ENCODE measurements at places on chromosomes 5 and 9.
A peak's percentile ranks its signal among the peaks of the same experiment; 100 is the strongest.

DNA sequence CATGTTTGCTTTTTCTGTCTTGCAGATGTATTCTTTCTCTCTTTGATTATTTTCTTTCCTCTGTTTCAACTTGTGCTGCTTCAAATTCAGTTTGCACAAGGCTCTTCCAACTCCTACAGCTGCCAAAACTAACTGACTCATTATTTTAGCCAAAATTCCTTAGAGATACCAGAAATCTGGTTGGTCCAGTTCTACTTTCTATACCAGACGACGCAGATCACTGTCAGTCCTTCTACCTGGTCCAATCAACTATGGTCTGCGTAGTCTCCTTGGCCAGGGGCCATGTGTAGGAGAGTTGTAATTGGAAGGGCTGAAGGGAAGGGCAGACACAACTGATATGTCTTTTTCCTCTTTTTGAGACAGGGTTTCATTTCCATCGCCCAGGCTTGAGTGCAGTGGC is 51.9 kb upstream of the JAK2 start:
- DNase-seq = no peak

DNA sequence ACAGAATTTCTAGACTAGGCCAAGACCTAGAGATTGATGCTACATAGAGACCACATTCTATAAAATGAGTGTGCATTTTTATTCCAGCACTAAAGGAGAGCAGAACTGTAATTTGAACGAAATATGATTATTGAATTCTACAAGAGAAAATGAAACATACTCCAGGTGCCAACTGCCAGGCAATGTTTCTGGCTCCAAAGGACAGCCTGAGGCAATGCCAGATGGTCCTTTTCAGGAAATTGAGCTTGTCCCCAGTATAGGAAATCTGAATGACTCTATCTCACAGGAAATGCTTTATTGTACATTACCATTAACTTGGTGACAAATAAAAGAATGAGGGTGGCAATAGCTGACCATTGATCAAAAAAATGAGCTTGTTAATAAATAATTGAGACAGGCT is 28.8 kb upstream of the RASGRF2 start:
- no peak for DNase-seq

GRCh38 chr5:38816083-38817030 is 29.5 kb upstream of the OSMR start:
- DNase-seq = no peak

DNA sequence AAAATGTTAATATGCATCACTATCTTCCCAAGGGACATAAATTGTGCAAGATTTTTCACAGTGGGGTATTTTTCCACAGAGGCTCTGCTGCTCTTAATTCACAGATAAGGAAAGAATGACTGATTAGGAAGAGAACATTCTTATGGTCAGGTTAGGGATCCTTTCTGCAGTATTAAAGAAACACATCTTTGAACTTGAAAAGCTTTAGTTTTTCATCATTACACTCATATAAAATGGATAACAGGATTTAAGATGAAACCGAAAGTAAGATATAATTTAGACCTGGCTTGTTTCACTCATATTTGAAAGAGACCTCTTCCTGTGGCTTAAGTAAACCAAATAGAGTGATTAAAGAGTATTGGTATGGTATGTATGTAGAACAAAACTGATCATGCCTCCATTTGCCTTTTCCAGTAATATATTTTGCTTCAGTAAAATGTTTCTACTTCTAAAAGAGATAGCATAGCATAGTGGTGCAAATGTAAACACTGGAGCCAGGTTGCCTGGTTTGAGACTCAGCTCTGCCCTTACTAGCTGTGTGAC is 160.0 kb downstream of the PRR16 start:
- DNase-seq = no peak

DNA sequence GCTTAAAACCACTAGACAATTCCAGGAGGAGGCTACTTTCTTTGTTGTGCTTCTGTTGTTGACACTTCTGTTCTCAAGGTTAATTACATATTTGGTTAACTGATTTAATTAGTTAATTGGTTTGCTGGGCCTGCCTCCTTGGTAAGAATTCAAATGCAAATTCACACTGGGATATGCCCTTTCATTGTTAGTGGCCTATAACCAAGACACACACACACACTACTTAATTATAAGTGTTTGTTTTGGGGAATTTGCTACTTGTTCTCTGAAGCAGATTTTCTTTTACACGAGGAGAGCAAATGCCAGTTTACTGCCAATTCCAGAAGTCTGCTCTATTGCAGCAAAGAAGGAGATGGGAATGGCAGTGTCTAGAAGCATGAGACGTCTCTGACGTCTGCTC is 101.6 kb upstream of the BASP1 start:
- DNase-seq = no peak

- no peak for DNase-seq
Measured at GRCh38 chr9:126699401-126699881, 85.7 kb downstream of the LMX1B start.

GRCh38 chr5:151961557-151961956 is 36.9 kb upstream of the GLRA1 start:
- DNase-seq = no peak

GRCh38 chr5:3309538-3309937 is 286.1 kb upstream of the IRX1 start:
- DNase-seq = no peak

DNA sequence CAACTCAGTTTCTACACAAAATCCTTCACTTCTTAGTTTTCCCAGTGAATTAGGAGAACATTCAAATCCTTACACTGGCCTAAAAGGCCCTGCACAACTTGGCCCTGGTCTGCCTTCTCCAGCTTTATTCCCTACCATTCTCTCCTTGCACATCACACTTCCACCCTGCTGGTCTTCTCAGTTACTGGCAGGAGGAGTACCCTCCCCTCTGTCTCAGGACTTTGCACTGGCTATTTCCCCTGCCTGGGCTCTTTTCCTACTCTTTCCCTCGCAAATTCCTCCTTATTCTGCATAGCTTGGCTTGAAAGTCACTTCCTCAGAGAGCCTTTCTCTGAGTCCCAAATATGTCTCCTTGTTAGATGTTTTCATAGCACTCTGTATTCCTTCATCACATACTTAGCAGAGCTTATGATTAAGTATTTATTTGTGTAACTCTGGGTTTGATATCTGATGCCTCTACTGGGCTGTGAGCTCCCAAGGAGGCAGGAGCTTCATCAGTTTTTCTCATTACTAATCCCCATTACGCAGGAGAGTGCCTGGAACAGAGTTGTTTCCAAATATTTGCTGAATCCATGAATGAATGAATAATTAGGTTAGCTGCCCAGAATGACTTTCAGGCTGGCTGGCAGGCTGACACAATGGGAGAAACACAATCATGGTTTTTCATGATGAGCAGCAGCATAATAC is 159.8 kb upstream of the KLF9 start:
- no peak for DNase-seq

GRCh38 chr5:11150976-11151375 is 389.9 kb upstream of the DAP start:
- no peak for DNase-seq

DNA sequence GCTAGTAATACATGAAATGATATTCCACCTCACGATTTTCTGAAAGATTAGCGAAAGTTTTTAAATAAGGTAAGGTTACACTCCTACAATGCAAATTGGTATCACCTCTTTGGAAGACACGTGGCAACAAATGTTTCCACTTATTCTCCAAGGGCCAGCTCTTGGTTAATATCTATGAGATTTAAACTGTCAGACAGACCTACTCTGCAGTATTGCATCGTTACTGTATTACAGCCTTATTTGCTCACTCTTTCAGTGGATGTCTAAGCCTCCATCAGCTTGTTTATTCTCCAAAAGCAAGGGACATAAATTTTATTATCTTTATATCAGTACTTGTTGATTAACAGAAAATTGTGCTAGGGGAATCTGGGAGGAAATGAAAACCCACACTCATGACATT is 135.7 kb downstream of the MLLT3 start:
- no peak for DNase-seq

GRCh38 chr9:30039712-30040111 is 2344.7 kb upstream of the ACO1 start:
- DNase-seq = no peak

- DNase-seq = no peak
Measured at GRCh38 chr9:20929276-20929675, 102.2 kb downstream of the HACD4 start.

GRCh38 chr5:84379749-84380148 is 4.9 kb downstream of the EDIL3 start:
- DNase-seq = no peak

DNA sequence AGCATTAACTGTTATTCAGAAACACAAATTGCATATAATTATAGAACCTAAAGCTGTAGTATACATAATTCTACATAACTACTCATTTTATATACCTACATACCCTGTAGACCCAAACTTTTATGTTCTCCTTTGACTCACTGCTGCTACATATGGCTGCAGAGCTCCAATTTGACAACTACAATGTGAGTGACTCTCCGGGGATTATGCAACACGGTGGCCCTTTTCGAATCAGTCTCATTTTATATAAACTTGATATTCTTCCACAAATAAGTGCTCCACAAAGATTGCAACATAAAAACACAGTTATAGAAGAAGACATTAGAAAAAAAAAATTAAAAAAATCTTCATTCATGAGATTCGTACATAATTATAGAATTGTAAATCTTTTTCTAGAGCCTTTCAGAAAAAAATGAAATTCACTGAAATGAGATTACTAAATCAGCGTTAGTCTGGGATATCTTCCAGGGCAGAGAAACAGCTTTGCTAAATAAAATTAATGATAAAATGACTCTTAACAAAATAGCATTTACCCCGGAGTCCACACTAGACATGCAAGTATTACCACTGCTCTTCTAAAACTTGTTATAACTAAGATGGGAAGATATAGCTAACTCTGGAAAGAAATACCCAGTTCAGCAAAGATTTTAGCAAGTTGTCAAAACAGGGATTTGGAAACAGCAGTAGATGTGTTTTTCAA is 52.6 kb downstream of the SRFBP1 start:
- DNase-seq = no peak

DNA sequence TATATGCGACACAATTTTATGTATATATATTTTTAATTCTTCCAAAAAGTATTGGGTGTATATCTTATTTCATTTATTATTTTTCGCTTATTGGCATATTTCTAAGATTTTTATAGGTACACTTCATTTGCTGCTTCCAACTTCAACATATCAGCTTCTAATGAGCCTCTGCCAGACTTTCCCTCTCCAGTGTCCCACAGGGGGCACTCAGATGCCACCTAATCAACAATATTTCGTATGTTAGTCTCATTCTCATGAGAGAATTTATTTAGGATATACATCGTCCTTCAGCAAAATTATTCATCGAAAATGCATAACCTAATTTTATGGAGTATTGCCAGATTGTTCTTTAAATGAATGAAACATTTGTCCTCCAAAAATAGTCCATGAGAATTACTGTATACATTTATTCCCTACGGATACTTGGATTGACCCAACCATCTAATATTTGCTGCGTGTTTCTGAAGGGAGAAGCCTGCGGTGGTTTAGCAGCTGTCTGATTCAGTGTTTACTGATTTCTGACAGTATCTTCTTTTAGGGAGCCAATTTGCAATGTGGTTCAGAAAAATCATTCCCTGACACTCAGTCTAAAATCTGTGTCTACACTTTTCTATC is 100.6 kb upstream of the SELENOP start:
- peak; percentile 55 for DNase-seq

GRCh38 chr5:133242221-133242835 is 190.5 kb downstream of the HSPA4 start:
- no peak for DNase-seq

DNA sequence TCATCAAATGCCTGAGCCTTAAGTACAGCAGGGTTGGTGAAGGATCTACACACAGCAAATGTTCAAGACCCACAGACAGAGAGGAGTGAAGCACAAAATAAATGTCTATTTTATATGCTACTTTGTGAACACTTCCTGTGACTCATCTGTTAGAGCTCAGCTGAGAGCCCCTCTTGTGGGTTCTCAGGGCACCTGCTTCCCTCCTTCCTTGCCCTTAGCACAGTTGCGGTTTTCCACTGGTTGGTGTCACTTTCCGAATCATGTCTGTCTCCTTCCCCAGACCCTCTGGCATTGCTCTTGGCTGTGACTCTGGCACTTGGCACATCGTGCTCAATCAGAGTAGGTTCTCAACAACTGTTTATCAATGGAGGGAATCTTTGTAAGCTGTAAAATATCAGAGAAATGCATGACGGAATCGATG is 128.5 kb upstream of the STC2 start:
- DNase-seq = no peak

GRCh38 chr9:97990259-97990658 is 7.1 kb downstream of the ANP32B start:
- DNase-seq = no peak

GRCh38 chr9:15277400-15278090 is 29.5 kb downstream of the TTC39B start:
- DNase-seq = no peak

DNA sequence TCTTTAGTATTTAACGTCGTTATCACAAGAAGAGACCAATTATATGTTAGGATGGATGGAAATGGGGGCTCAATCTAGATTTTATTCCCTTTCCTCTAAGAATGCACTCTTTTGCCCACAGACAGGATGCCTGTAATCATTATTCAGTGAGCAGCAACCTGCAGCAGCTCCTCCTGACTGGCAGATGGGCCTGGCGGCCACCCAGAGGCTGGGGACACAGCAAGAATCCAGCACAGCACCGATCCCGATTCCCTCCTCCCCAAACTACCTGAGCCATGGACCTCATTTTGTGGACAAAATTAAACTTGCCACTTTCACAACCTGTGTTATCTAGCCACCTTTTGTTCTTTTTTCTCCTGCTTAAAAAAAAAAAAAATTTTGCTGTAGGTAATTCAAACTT is 101.0 kb downstream of the USP20 start:
- DNase-seq = no peak

GRCh38 chr5:119397518-119398380 is 41.9 kb downstream of the TNFAIP8 start:
- peak; percentile 20 for DNase-seq

DNA sequence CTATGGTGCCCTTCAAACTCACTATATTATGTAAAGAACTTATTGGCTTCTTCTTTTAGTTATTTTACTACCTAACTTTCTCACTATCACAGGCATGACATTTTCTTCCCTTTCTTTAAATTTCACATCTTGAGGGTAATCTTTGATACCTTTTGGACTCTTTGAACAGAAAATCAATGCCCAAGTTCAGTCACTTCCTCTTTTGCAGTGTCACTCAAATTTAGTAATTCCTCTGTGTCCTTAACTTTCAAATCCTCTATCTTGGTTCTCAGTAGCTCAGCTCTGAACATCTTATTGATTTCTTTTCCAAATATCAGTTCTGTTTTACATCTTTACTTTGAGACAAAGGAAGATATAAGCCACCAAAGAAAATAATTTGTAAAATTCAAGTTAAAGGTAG is 25.5 kb downstream of the CNTLN start:
- no peak for DNase-seq

DNA sequence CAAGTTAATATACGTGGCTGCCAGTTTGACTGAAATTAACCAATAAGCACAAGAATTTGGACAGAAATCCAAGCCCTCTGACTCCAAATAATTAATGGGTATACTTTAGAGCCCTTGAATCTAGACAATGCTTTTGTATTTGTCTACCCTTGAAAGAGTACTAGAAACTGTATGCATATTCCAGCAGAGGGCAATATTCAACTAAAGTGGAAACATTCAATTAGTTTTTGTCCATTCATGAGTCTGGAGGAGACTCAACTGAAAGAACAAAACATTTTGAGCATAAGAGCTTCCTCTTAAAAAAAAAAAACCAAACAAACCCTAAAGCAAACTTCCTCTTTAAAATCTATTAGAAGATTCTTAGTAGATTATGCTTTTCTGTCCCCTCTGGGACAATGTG is 157.8 kb downstream of the ARHGEF28 start:
- no peak for DNase-seq

GRCh38 chr9:23779220-23779619 is 46.8 kb downstream of the ELAVL2 start:
- no peak for DNase-seq

GRCh38 chr9:98271479-98271878 is 16.0 kb upstream of the TBC1D2 start:
- no peak for DNase-seq
